ENCODE measurements at places on chromosomes 7 and 10.

DNA sequence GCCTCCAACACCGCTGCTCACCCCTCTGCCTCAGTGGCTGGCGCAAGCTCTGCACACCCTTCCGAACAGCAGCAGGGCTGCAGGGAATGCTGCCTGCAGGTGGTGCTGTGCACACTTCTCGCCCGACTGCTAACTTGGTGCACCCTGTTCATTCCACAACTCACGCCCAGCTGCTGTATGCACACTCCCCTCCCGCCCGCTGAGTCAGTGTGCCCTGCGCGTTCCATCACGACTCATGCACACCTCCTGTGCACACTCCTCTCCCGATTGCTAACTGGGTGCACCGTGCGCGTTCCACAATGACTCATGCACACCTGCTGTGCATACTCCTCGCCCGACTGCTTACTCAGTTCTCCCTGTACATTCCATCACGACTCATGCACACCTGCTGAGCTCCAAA lies 21.5 kb downstream of the ADARB2 start:
- peak; percentile 10 for DNase-seq

- no peak for DNase-seq
Measured at GRCh38 chr7:128097211-128097731, 66.0 kb upstream of the LRRC4 start.

DNA sequence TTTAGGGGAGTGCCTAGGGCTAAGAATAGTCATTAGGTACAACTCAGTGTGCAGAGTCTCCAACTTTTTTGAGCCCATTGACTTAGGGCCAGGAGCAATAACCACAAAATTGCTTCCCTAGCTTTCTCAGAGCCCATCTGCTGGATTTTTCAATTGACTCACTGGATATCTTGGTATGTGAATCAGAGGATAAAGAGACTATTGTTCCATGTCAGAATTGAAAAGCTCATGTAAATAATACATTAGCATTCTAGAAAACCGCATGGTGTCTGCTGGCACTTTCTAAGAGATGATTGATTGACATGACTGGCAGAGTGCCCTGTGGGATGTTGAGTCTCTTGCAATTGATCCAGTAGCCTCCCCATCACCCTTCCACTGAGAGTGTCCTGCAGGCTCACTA lies 246.2 kb downstream of the CCDC7 start:
- no peak for DNase-seq

DNA sequence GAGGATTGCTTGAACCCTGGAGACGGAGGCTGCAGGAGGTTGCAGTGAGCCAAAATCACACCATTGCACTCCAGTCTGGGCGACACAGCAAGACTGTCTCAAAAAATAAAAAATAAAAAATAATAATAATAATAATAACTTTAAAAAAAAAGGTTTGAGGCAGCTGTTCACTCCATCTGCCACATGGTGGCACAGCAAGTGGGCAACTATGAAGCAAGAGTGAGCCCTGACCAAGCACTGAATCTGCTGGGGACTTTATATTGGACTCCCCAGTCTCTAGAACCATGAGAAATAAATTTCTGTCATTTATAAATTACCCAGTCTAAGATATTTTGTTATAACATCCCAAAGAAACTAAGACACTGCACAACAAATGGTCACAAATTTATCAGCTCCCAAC lies 14.6 kb upstream of the BRI3 start:
- DNase-seq: no peak

DNA sequence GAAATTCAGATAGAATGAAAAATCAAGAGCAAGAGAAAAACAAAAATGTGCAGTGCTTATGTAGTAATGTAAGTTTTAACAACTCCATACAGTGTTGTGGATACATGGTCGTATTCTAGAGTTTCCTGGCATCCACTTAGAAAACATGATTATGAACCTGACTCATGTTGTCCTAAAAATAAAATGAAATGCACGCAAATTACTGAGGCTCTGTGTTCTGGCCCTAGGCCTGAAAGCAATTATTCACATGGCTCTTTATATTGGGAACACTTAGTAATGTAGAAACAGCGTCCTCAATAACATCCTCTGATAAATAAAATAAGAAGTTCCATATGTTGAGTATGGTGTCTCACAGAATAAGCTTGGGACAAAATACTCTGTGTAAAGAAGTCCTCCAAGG lies 200.2 kb upstream of the SEMA3E start:
- no peak for DNase-seq

DNA sequence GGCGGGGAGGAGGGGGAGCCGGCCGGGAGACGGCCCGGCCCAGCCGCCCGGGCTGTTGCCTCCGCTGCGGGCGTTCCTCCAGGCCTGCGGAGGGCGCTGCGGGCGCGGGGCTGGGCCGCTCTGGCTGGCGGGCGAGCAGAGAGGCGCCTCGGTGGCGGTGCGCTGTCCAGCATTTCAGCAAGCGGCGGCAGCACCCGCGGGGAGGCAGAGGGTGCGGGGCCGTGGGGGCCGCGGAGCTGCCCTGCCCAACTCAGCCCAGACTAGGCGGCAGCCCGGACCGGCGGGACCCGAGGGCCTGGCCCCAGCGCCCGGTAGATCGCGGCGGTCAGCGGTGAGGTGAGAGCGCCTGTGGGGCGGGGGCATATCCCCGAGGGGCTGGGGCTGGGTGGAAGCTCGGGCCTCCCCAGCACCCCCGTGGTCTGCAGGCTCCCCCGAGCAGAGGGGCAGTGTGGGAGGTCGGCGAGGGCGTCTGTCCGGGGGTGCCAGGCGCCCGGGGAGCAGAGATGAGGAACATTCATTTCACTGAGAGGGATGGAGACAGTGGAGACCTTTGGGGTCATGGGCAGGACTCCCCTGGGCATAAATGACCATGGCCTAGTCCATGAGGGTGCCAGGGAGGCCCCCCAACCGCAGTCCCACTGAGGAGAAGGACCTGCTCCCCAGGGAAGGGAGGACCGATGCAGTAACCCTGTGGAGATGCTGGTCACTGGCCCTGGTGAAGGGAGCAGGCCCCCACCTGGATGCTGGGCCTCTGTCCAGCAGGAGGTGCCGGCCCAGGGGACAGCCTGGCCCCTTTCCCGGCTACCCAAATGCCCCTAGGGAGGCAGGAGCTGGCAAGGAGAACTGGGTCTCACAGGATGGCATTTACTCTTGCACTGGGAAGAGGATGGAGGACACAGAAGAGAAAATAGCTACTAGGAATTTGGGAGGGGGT lies at the start of gene SRRM3:
SRRM3 (plus strand) TSS at position 165 of the 934 bp plus-strand sequence. CDS start 33,171 bp downstream, outside the sequence.
- DNase-seq: peak; percentile 82

GRCh38 chr10:117797296-117797695 lies 249.4 kb downstream of the RAB11FIP2 start:
- no peak for DNase-seq

DNA sequence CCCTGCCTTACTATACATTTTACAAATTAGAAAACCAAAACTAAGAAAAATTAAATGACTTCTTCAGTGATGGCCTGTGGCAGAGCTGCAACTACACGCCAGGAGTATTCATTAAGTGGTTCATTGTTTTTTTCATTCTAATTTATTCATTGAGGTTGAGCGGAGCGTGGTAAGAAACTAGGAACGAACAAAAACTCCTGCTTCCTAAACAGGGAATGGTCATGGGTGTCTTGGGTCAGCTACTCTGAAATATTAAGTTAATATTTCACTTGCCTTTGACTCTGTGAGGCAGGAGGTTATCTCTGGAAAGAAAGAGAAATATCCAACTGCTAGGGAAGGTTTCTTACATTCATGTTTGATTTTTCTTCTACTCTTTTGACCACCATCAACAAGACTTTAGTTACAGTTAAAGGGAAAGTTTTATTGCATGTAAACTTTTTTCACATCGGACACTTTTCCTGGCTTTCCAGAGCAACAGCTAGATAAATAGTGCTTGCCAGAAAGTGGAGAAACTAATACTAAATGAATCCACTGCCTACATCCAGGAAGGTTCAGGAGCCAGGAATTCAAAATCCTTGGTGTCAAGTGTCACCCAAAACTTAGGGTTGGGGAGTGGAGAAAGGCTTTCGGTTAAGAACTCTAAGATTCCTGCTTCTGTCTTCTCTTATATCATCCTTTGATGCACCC lies 896 bp upstream of the GNG11 start:
- DNase-seq: no peak

DNA sequence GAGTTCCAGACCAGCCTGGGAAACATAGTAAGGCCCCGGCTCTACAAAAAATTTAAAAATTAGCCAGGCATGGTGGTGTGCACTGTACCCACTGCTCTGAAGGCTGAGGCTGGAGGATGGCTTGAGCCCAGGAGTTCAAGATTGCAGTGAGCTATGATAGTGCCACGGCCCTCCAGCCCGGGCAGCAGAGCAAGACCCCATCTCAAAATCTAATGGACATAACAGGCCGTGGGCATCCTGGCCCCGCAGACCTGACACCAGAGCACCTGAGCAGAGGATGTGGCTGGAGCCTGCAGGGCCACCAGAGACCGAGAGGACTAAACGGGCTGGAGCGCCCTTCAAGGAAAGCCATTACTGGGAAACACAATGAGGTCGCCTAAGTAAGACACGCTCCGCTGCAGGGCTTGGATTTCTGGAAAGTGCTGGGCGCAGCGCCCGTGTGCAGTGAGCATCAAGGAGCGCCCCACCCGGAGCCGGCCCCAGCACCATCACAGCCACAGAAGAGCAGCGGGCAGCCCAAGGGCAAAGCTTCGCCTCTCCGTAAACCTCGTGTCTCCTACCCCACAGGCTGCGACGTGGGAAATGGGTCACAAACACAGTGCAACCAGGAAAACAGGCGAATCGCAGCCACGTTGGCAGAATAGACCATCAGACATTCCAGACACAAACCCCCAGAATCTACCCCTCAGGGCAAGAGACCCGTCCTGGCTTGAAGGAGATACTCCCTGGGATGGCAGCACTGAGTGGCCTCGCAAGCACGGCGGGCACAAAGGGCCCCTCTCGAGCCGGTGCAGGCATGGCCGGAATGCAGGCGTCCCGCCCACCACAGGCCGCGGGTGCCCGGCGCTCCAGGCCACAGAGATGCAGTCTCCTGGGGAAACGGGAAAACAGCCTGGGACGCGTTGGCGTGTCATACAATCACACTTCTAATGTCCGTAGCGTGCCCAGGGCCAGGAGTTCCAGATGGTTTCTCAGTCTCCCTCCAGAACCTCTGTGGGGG lies 4.9 kb downstream of the RADIL start:
- DNase-seq: no peak

DNA sequence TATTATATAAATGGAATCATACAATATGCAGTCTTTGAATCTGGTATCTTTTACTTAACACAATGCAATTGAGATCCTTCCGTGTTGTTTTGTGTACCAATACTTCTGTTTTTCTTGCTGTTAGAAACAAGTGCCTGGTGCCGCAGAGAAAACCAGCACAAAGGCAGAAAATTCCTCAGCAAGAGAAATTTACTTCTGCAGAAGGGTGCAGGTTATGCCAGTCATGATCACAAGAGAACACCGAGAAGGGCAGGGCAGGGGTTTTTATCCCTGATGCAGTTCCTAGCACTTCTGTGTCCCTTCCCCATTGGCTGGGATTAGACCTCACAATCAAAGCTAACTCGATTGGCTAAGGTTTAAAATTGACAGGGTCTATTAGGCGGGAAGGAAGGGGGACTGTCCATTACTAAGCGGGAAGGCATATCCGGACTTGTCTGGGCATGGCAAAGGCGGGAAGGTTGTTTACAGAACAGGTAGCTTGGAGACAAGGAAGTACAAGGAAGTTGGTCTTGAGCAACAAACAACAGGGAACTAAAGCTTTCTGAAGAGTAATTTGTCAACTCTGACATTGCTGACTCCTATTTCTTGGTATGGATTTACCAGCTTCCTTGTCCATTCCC lies 2.4 kb upstream of the ZNF33B start:
- DNase-seq: no peak

DNA sequence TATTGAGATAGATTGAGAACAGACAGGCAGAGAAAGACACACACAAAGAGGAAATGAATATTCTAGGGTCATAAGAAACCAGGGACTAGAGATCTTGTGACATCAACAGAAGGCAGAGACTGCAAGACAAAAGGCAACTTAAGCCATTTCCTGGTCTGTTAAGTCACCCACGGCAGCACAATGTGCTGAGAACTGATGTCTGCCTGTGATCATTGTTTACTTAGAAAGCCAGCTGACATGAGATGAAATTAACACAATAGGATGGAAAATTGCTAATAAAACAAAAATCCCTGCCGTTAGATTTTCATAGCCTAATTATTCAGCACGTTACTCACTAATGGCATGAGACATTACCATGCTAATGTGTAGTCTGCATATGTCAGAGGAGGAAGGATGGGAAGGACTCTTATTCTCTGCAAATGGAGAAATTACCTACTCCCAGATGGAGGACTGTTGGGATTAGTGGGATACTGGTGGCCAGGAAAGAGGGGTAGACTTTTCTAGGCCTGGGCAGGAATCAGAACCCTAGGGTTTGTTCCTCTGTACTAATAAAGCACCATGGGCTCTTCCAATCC lies 191.3 kb upstream of the PODXL start:
- DNase-seq: no peak

DNA sequence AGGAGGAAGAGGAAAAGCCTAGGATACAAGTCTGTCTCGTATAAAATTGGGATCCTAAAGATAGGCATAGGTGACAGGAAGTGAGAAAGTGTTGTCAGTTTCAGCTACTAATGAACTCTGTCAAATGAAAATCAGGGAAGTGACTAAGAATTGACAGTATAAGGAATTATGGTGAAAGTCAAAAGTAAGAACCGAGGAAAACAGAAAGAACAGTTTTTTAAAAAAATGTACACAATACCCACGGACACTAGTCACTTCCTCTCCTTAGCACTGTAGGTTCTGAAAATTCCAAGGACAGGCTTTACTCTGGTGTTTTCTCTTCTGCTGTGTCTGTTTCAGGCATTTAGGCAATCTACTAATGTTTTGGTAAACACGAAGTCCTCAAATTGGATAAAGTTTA lies 42.3 kb downstream of the ATAD1 start:
- DNase-seq: no peak

- DNase-seq: no peak
Measured at GRCh38 chr7:143405173-143406001, 3.3 kb downstream of the EPHA1 start.

GRCh38 chr10:66534866-66535265 lies 391.0 kb upstream of the LRRTM3 start:
- DNase-seq: no peak

- no peak for DNase-seq
Measured at GRCh38 chr10:78920011-78920410, 148.8 kb upstream of the ZMIZ1 start.

DNA sequence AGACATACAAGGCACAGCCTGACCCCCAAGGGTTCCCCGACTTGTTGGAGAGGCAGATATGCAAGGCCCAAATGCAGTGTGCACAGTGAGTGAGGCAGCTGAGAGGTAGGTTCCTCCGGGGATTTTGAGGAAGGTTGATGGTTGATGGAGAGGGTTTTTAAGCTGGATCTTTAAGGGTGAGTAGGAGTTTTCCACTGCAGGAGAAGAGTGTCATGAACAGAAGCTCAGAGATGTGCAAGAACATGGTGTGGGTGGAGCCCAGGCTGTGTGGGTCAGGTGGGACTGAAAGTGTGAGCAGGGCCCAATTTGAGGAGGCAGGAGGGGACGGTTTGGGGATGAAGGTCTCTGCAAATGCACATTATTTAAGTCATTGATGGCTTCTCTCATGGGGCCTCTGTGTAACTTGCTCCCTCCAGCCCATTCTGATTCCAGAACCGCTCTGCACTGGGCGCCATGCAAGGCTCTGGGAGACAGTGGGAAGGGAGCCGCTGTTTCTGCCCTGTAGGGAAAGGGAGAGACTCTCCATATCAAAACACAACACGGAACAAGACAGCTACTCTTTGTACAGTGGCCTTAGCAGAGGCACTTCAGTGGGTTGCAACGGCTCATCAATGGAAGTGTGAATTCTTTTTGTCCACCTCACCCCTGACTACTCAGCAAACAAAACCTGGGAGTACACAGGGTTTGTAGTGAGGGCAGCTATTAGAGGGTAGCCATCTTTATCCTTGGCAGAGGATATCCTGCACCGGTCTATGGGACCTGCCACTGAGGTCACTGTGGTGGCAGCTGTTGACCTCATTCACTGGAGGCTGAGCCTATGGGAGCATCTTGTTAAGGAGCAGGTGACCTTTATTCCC lies 29.7 kb downstream of the RAMP3 start:
- no peak for DNase-seq
